ENCODE measurements at places on chromosomes 2 and 18.

DNA sequence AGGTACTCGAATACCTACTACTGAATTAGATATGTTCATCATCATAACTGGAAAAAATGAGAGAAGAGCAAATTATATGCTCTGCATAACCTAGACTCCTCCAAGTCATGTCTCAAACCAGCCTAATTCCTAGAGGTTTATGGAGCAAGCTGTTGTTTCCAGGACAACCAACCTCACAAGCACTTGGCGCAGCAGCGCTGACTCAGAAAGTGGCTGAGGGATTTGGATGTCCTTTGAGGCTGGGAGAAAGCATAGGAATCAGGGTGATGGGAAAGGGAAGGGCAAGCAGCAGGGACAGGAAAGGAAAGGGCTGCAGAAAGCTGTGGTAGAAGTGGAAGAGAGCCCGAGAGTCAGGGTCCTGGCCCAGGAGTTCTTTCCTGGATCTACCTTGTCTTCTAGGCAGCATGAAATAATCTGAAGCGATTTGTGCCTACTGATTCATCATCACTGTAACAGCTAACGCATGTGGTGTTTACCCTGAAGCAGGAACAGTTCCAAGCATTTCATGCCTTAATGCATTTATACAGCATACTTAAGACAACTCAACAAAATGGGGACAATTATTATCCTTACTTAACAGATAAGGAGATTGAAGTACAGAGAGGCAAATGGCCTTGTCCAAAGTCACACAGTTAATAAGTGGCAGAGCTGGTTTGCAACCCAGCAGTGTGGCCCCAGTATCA is 3.7 kb downstream of the PLEK start:
- DNase-seq, result no peak

DNA sequence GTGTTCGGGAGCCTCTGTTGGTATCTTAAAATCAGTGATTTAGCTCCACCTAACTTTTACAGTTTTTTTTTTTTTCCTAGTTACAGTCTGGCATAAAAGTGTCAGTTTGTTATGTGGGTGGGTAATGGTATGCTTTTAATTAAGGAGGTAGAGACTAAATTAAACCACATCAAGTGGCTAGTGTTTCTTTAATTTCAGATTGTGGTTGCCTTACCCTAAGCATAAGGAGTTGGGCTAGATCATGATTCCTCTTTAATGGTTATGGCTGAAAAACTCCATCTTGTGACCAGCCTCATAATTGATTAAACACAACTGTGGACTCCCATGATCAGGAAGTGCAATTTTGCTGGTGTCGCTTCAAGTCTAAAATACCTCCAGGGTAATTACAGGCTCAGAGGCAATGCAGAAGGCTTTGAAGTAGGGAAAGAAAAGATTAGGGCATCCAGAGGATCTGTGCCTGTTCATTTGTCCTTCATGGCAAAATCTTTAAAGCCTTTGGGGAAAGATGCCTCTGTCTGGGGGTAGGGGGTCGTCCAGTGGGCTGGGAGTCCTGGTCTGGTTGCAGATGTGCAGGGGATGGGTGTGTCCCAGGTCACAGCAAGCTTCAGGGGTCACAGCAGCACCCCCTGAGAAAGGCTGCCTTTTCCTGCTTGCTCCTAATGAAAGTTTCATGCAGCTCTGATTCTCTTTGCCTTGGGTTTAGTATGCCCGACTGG is 579.2 kb downstream of the BCL11A start:
- DNase-seq, result no peak

DNA sequence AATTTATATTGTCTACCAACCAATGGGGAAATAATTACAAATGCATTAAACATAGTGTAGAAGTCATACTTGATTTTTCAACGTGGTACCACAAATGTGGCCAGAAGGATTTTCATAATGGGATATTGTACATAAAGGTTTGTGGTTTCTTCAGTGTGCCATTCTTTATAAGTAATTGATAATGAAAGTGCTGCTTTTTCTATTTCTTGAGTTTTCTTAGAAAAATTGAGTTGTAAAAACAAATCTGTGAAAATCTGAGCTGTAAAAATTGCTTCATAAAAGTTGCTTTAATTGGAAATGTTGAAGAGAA is 103.6 kb downstream of the KYNU start:
- DNase-seq, result no peak

GRCh38 chr2:1659951-1660565 is 84.3 kb downstream of the PXDN start:
- DNase-seq, result no peak

DNA sequence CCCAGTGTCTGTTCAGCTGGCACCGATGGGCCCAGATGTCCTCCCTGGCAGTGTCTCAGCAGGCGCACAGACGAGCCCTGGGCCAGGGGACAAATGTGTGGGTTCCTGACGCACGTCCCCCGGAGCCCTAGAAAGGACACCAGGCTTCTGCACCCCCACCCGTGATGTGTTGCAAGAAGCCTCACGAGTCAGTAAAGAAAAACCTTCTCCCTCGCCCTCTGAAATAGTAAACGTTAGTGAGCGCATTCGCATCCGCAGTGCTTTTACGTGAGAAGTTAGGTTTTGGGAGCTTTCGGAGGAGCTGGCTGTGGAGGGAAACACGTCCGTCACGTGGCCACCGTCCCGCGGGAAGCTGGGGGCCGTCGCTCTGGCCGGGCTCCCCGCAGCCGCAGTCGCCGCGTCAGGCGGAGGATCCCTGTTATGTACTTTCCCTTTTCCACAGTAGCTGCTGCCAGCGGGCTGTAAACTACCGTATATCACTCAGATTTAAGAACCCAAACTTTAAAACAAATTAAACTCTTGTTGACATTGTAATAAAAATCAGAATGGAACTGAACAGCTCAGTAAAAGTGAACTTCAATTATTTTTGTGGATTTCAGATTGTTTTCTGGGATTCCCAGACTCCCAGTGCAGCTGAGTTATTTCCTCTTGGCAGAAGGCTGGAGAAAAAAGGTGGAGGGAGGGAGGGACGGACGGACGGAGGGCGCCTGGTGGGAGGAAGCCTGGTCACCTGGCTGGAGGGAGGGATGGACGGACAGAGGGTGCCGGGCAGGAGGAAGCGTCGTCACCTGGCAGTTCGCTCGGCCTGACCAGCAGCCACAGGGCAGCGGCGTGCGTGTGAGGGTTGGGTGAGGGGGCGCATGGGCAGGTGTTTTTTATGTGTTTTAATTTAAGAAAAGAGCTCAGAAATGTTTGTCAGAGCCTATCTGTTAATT is 112.1 kb downstream of the NFATC1 start:
- no peak for DNase-seq

DNA sequence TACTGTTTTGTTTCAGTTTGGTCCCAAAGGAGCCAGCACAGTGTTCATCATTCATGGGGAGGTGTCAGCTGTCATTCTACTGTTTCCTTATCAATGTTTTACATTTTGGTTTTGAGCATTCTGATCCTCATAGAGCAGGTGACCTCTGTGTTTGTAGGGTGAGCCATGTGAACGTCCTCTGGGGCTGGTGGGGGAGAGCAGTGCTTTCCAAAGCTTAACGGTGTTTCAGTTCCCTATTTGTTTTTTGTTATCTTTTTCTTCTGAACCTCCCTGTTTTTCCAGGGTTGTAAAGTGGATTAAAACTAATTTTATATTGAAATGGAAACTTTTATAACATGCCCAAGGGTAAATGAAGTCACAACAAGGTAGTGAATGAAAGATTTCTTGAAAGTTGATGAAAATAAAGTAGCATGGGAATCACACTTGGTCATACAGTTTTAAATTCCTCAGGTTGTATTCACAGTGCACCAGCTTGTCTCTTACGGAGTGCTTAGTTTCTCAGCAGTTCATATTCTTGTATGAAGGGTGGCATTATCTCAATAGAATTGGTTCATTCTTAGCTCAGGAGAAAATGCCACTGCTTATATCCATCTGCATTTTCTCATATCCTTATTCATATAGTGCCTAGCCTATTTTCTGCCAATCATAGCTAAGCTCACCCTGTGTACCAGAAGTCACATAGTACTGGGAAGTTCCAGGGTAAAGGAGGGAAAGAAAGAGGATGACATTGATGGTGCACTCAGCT is 54.5 kb downstream of the MAP4K4 start:
- no peak for DNase-seq

DNA sequence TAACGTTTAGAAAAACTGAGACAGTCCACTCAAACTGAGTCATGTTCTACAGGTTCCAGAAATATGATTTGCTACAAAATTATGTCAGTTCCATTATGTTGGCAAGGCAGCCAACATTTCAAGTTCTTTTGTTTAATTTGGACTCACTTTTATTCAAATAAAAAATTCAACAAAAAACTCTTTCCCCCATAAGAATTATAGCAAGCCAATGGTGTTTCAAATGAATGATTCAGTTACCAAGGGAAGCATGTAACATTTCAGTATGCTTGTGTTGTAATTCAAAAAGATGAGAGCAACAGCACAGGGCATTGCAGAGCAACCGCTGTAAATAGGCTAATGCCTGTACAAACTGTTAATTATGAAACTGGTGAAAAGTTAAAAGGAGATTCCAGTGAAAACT is 140.8 kb downstream of the FIGN start:
- DNase-seq, result no peak

DNA sequence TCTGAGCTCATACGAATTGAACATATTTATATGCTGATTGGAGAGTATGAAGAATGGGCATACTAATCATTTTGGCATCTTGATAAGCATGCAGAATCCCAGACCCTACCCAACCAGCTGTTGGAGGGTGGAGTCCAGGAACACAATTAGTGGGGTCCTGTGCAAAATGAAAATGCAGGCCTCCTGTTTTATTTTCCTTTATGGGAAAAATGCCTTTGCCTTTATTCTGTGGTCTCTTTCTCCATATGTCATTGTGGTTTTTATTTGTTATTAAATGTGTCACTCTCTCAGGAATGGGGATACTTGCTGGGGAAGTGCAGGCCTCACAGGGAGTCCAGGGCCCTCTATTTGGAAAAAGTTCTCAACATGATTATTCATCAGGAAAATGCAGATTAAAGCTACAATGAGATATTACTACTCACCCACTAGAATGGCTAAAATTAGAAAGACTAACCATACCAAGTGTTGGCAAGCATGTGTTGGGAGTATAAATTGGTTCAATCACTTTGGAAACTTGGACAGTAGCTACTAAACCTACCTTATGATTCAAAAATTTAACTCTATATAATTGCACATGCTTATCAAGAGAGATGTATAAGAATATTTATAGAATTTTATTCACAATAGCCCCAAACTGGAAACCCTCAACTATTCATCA is 223.1 kb upstream of the FBXO11 start:
- DNase-seq, result no peak

- no peak for DNase-seq
Observed at GRCh38 chr2:28620801-28621171, 124.9 kb downstream of the PLB1 start.

- DNase-seq, result no peak
Observed at GRCh38 chr18:79424880-79425568, 29.3 kb downstream of the NFATC1 start.

- no peak for DNase-seq
Observed at GRCh38 chr2:138170485-138170884, 206.2 kb downstream of the HNMT start.

GRCh38 chr2:46967990-46968647 is 52.5 kb upstream of the MCFD2 start:
- no peak for DNase-seq

GRCh38 chr2:218047536-218048225 is 21.4 kb upstream of the RUFY4 start:
- DNase-seq, result no peak

DNA sequence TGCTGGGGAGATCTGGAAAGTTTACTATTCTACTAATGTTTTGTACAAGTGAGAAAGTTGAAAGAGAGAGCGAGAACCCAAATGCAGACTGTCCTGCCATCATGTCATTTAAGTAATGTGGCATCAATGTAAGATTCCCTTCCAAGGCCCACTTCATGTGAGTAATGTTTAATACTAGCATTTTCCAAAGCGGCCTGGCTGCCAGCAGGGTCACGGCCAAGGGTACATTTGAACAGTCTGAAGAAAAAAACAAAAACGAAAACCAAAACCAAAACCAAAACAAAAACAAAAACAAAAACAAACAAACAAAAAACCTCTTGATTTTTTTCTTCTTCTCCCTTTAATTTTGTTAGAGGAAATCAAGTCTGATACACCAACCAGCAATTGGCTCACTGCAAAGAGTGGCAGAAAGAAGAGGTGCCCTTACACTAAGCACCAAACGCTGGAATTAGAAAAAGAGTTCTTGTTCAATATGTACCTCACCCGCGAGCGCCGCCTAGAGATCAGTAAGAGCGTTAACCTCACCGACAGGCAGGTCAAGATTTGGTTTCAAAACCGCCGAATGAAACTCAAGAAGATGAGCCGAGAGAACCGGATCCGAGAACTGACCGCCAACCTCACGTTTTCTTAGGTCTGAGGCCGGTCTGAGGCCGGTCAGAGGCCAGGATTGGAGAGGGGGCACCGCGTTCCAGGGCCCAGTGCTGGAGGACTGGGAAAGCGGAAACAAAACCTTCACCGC is 2.2 kb downstream of the HOXD10 start:
- no peak for DNase-seq

All from GM19239 (cell line).